ENCODE measurements at places on chromosomes 5 and 9.

- DNase-seq: no peak
Measured at GRCh38 chr5:32004404-32004803, 169.7 kb downstream of the GOLPH3 start.

- DNase-seq: no peak
Measured at GRCh38 chr9:8832386-8832785, 1032.8 kb upstream of the DMAC1 start.

DNA sequence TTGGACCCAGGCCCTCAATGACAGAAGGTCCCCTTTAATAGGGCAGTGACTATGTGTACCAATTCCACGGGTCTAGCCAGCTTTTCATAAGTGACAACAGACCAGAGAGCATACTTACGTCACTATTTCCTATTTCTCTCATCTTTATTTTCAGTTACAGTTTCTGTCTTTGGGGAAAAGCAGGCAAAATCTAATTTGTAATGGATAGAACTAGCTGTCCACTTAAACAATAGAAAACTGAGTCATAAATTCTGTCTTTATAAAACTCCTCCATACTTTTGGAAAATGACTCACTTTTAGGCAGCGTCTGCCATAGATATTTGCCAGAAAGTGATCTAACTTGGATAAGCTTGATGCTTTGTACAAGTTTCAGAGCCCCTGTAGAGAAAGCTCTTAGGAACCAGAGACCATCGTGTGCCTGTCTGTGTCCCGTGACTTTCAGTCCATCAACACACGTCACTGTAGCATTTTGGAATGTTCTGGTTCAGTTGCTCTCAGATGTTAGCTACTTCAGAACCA, 101.9 kb downstream of the F2RL2 start:
- DNase-seq: no peak

GRCh38 chr5:106843812-106844416, 826.8 kb downstream of the EFNA5 start:
- DNase-seq: no peak

GRCh38 chr5:80934751-80935150, 25.4 kb upstream of the RASGRF2 start:
- no peak for DNase-seq
